ENCODE measurements at places on chromosomes 3 and 15.
A peak's percentile ranks its signal among the peaks of the same experiment; 100 is the strongest.

DNA sequence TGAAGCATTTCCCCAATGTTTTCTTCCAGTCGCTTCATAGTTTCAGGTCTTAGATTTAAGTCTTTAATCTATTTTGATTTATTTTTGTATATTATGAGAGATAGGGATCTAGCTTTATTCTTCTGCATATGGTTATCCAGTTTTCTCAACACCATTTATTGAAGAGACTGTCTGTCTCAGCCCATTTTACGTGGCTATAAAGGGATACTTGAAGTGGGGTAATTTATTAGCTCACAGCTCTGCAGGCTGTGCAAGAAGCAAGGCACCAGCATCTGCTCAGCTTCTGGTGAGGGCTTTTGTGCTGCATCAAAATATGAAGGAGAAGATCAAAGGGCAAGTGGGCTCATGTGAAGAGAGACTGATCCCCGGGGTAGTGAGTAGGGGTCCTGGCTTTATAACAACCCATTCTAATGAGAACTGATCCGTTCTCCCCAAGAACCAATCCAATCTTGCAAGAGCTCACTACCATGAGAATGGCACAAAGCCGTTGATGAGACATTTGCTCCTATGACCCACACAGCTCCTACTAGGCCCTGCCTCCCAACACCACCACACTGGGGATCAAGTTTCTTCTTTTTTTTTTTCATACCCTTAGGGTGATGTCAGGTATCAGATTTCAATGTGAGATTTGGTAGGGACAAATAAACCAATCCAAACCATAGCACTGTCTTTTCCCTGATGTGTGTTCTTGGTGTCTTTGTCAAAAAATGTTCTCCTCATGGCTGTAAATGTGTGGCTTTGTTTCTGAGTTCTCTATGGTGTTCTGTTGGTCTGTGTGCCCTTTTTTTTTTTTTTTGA, 63.2 kb downstream of the IQGAP1 start:
- DNase-seq, result no peak

DNA sequence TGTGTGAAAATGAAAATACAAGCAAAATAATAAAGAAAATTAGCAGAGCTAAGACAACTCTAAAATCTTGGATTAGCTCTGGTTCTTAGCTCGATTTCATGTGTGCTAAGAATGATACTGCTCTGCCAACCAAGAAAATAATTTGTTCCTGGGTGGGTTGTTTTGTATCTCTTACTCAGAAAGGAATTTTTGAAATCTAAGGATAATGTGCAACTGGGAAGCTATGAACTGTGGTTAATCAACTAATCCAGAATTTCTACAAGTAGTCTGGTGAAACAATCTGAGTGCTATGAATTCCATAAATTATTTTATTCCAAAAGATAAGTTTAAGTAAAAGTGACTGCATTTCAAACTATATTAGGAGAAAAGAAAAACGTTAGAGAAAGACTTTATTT, 92.0 kb downstream of the TFDP2 start:
- no peak for DNase-seq

GRCh38 chr15:87877114-87877810, 379.3 kb downstream of the NTRK3 start:
- no peak for DNase-seq

- DNase-seq, result no peak
Measured at GRCh38 chr15:65066001-65066634, 1.7 kb downstream of the RASL12 start.

DNA sequence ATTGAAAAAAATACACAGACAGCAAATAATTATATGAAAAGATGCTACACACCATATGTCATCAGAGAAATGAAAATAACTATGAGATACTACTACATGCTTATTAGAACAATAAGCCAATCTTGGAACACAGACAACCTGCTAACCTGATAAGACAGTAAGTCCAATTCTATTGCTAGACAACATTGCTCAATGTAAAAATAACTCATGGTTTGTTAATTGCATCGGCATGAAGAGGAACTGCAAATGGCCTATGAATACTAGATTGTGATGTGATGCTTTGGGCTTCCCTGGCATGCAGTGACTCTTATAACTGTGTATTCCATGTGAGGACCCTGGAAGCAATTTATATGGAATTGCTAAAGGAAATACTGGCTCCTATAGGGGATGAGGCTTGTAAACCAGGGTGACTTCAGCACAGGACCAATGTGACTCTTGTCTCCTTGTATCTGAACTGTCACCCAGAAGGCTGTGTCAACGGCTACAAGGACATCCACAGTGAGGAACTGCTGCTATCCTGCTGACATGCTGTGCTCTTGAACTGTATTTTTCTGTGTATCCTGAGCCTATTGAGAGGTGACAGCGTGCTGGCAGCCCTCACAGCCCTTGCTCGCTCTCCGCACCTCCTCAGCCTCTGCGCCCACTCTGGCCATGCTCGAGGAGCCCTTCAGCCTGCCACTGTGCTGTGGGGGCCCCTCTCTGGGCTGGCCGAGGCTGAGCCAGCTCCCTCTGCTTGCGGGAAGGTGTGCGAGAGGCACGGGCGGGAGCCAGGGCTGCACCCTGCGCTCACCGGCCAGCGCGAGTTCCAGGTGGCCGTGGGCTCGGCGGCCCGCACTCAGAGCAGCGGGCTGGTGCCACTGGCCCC, 385.7 kb downstream of the CNTN4 start:
- DNase-seq, result no peak

- DNase-seq, result no peak
Measured at GRCh38 chr3:156677536-156677935, 3.1 kb downstream of the TIPARP start.

- DNase-seq, result peak; percentile 62
Measured at GRCh38 chr3:197394464-197395321, 96.3 kb upstream of the DLG1 start.

- DNase-seq, result no peak
Measured at GRCh38 chr3:59982510-59982909, 932.7 kb upstream of the CFAP20DC start.

DNA sequence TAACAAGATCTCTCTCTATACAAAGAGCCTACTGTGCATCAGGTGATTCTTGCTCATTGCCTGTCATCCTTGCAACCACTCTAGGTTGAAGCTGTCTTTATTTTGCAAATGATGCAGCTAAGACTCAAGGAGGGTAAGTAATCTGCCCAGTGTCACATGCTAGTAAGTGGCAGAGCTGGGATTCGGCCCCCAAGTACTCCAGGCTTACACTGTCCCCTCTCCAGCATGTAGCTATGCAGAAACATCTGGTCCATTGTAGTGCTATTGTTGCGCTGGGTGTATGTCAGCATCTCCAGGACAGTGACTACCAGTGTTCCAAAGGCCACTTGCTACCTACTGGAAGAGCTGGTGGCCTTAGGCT, 248.9 kb downstream of the SLCO3A1 start:
- no peak for DNase-seq

GRCh38 chr3:193174140-193174539, 66.9 kb upstream of the PLAAT1 start:
- no peak for DNase-seq

DNA sequence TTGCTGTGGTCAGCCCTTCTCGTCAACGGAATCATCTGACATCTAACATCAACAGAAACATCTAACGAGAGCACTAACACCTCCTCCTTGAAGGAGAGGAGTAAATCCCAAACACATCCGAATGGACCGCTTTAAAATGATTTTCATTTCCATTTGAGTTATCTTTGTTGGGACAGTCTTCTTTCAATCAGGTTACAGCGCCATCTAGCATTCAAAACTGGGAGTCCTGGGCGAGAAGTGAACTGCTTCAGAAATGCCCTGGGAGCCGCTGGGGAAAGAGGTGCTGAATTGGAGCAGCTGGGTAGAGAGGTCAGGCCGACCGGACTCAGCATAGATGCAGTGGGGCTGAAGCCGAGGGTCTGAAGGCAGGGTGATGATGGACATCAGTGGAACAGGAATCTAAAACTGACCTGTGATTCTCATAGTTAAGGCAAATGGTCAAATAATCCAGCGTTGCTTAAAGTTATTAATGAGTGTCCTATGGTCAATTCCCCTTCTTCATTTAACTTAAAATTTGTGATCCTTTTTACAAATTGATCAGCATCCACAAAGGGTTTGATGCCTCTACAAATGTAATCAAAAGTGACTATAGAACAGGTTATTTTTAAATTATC, 170.0 kb upstream of the NDN start:
- no peak for DNase-seq

- no peak for DNase-seq
Measured at GRCh38 chr3:133038731-133039375, 662 bp downstream of the TMEM108 start.

- no peak for DNase-seq
Measured at GRCh38 chr3:174206607-174207192, 652.4 kb upstream of the NAALADL2 start.

DNA sequence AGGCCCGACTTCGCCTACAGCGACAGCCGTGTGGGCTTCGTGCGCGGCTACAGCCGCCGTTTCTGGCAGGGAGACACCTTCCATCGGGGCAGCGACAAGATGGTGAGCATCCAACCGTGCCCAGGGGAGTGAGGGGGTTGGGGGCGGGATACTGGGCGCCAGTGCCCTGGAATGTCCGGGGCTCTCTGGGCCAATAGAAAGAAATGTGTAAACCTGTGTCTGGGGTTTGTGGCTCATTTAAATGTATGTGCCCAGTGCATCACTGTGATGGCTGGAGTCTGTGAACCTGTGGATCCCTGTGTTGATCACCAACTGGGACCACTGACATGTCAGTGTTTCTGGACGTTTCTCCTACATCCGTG, 423 bp downstream of the CHAC1 start:
- no peak for DNase-seq

DNA sequence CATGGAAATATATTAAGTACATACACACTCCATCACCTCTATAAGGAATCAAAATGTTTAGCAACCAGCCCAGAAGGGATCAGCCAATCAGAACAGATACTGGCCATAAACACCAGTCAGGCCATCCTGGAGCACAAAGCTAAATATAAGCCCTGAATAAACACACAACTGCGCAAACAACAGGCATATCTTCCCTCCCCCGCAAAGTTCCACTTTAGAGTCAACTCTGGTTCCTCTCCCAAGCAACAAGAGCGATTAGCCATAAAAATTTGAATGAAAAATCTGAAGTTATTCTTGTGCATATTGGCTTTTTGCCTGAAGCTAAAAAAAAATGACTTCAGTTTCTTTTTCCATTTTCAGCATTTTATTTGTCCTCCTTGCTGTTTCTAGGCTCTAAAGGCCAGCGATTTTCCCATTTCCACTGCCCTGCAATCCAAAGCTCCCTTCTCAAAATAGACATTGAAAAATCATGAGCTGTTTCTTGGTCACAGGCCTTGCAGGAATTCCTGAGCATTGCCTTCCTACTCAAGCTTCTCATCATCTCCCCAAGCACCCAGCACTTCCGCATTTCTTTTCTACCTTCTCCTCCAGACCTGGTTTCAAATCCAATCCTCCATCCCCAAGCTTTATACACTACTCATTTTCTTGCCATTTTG, 247.9 kb downstream of the ZMAT3 start:
- DNase-seq, result no peak

DNA sequence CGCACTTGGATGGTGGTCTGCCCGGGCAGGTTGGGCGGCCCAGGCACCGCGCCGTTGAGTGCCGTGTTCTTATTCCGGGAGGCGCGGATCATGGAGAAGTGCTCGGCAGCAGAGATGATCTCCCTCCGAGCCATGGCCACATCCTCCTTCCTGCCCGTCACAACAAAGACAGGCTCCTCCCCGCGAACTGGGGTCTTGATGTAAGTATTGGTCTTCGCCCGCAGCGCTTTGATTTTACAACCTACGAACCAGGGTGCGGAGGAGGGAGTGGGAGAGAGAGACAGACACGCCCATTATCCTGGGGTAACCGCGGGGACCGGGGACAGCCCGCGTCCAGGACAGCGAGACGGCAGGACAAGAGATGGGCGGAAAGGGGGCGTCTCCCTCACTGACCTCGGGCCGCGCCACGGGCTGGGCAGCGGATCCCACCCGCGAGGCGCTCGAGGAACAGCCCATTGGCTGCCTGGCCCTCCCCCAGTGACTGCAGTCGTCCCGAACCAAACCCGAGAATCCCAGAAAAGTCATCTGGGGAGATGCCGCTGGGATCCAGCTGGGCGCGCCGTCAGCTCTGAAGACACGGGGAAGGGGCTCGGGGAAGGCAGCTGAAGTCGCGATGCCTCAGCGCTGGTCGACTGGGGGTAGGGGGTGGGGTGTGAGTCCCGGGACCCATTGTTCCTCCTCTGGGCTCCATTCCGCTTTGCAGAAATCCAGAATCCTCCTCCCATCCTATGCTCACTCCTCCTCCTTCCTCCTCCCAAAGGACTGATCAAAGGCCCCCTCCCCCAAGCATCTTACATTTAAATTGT, 1.2 kb downstream of the MEX3B start:
- DNase-seq, result no peak

- no peak for DNase-seq
Measured at GRCh38 chr15:73944161-73945129, 18.2 kb downstream of the LOXL1 start.

GRCh38 chr3:59653405-59654122, 603.7 kb upstream of the CFAP20DC start:
- no peak for DNase-seq

DNA sequence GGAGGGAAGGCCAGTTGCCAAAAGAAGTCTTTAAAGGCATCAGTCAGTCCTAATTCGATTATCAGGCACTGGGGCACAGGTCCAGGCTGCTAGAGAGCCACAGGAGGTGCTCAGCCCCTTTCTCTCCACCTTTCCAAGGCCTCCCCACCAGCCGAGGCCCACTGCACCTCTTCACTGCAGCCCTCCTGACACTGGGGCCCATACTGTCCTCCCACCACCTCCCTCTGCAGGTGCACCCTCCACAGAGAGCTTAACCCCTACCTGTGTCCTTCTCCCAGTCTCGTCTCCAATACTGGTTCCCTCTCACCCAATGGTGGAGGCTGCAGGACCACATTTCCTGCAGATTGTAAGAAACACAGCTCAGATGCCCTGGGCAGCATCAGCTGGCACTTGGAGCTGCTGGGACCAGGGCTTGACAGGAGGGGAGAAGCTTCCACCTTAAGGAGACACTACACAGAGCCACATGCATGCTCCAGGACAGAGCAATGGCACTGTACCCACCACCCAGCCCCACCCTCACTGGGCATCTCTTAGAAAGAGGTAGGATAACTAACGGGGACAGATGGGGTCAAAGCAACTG, 81.6 kb upstream of the PRR20G start:
- DNase-seq, result no peak

GRCh38 chr15:66858423-66859207, 156.6 kb downstream of the SMAD6 start:
- no peak for DNase-seq

DNA sequence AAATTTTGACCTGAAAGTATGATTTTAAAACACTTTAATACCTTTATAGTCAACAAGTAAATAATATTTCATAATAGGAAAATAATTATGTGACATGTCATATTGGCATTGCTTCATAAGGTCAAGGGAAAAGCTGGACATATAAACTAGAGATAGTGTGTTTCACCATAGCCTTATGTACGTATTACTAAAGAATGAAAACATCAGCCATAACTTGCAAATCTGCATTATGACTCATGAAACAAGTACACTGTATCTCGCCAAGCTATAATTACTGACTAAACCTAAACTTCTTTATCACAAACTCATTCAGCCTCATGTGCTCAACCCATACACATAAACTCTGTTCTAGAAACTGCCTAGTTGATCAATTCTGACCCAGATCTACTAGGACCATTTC, 950.1 kb downstream of the FHIT start:
- DNase-seq, result no peak

GRCh38 chr3:95710684-95711083, 1103.7 kb upstream of the EPHA6 start:
- no peak for DNase-seq

- DNase-seq, result no peak
Measured at GRCh38 chr15:99387421-99388168, 136.3 kb downstream of the LRRC28 start.

GRCh38 chr3:123076496-123077418, 9.9 kb downstream of the PDIA5 start:
- no peak for DNase-seq
